Lower lobe of right lung (tissue), 2 donors: ENCODE measurements at places on chromosomes 16 and 17.
A peak's percentile ranks its signal among the peaks of the same experiment; 100 is the strongest.

GRCh38 chr17:65564793-65565192 lies 3.3 kb upstream of the AXIN2 start:
- no peak for DNase-seq

DNA sequence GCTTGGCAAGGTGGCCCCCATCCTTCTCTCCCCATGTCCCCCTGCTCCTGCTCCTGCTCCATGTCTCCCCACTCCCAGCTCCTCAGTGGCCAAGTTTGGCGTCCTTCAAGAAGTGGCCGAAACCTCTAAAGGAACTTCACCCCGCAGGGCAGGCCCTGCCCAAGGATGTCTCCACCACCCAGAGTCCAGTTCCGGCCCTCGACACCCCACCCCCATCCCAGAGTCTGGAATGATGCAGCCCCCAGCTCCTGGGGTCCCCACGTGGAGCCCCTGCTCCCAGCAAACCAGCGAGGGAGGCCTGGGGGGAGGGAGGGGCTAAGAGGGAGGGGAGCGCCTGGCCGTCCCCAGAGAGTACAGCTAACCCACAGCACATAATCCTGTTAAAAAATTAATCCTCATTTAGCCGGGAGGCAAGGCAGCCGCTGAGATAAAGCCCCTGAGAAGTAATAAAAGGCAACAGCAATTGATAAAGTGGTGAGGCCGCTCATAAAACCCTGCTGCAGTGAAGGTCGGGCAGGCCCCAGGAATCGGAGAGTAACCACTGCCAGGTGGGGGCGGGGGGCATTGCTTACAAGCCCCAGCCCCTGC lies 9.9 kb upstream of the ENPP7 start:
- DNase-seq: no peak

GRCh38 chr16:2233872-2234812 lies 2.1 kb upstream of the DNASE1L2 start:
- no peak for DNase-seq

DNA sequence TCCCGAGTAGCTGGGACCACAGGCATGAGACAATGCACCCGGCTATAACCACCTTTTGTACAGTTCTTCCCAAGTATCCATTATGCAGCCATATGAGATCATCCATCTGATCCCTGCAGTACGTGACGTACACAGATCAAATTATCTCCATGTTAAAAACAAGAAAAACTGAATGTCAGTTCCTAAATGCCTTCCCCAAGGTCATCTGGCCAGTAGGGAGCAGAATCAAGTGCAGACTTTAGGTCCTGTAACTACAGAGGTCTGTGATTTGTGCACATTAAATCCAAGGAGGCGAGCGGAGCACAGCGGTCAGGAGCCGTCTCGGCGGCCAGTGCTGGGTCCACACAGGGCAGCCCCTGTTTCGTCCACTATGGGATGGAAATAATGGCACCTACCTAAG lies 23.7 kb downstream of the ZCCHC14 start:
- DNase-seq: no peak

- peak; percentile 77 for DNase-seq
These were observed 28.8 kb downstream of the MPP2 start for GRCh38 chr17:43878260-43879175.

DNA sequence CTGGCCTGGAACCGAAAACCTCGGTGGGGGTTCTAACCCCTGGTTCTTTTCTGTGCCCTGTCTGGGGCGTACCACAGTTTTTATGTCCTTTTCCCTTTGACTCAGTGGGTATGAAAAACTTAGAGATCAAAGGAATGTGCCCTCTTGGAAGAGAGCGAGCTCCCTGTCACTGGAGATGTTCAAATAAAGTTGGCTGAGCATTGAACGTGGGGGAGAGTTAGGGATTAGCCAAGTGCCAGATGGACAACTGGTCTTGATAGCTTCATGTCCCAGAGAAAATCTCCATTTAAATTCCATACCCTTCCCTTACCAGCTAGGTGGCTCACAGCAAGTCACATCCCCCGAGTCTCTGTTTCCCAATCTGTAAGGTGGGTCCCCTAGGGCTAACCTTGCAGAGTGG lies 9.5 kb downstream of the ADGRG1 start:
- no peak for DNase-seq

- DNase-seq: peak; percentile 63
These were observed 30.9 kb downstream of the SOCS1 start for GRCh38 chr16:11224894-11225676.

DNA sequence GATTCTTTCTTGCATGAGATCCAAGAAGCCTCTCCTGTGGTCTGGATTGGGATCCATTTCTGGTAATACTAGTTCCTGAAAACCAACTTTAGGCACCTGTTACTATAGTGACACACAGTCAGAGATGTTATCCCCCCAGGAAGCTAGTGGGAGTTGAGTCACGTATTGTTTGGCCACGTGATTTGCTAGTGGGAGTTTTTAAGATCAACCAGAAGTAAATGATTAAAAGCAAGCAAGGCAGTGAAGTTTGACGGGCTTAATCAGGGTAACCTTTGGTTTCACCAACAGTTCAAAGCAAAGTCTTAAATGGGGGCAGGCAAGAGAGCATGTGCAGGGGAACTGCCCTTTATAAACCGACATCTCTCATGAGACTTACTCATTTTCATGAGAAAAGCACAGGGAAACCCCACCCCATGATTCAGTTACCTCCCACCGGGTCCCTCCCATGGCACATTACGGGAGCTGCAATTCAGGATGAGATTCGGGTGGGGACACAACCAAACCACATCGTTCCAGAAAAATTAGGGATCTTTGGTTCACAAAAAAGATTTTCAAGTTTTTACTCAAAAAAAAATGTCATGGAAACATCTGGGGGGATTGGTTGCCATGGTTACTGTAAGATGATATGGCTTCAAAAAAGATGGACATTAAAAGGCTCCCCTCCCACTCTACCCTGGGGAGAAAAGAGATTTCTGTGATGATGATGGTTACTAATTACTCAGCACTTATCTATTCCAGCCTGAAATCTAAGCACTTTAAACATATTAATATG lies 483.1 kb upstream of the ERCC4 start:
- DNase-seq: no peak

DNA sequence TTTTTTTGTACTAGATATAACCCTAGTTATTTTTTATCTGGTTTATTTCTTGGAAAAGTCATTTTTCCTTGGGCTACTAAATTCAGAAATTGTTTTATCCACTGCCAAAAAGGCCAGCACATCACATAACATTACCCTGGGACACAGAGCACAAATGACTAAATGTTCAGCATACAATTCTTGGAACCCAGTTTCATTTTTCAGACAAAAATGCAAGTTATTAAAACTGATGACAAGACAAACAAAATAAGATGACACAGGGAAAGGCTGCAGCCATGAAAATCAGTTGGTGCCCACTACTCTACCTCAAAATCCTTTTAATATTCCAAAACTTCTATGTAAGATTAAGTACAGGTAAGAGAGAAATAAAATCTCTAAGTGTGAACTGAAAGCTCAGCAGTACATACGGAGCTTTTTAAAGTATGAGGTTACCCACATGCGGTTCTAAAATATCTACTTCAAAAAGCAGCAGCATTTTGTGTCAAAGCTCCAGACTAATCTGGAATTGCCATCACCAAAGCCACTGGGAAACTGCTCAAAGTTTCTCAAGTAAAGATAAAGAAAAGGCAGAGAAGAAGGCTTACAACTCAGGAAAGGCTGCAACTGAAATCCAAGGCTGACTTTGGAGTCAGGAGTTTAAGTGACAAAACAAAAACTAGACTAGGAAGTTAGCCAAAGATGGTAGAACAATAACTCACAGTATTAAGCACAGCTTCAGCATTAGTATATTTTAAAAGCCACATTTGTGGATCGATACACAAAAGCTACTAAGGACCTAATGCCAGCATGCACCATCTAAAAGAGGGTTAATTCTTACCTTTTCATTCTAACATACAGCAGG lies 41.4 kb downstream of the AP1G1 start:
- no peak for DNase-seq

GRCh38 chr16:87086575-87086974 lies 230.6 kb downstream of the C16orf95 start:
- no peak for DNase-seq

DNA sequence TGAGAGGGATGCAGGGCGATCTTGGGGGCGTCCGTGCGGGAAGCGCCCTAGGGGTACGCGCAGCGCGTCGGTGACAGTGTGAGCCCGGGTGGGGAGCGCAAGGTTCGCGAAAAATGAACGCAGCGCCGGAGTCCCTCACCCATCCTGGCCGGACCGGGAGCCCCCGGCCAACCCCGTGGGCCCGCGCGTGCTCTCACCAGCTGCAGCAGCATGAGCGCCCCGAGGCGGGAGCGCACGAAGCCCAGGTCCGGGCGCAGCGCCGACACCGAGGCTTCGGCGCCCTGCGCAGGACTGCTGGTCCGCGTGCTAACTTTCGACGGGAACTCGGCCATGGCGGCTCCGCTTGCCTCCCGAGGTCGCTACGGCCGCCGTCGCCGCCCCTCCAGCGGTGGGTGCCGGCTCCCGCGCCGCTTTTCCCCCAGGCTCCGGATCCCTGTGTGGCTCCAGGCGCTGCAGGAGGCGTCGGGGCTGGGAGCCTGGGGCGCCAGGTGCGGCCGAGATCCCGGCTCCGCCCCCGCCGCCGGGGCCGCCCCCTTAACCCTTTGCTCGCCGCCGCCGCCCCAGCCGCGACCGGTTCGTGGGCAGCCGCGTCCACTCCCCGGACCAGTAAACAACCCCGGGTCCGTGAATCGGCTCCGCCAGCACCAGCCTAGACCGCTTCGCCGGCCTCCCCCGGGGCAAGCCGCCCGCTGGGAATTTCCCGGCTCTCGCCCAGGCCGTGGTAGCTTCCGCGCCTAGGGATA lies at the start of gene PLLP:
PLLP (minus strand) TSS at position 464 of the 743 bp plus-strand sequence; CDS start at position 332, 132 bp downstream.
- peak; percentile 69 for DNase-seq

- no peak for DNase-seq
These were observed 11.3 kb downstream of the CACNG4 start for GRCh38 chr17:66975614-66976378.

DNA sequence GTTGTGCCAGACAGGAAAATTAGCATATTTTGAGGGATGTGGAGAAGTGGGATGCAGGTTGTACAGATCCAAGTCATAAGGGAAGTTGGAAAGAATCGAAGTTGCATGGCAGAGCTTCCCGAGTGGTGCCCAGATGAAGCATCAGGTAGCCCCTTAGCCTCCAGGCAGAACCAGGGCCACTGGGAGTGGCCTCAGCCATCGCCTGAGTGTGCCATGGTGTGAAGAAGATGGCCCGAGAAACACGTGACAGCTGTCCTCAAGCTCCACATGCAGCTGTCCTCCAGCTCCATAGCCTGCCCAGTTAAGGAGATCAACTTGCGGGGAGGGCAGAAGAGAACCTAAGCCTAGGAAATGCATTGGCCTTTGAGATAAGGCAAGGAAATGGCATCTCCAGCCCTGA lies 33.5 kb downstream of the TMC6 start:
- DNase-seq: no peak

GRCh38 chr17:31882571-31882970 lies 18.9 kb downstream of the UTP6 start:
- no peak for DNase-seq

- DNase-seq: no peak
These were observed 99.8 kb upstream of the FOXF1 start for GRCh38 chr16:86410529-86410928.

GRCh38 chr16:46883353-46883689 lies 841 bp upstream of the GPT2 start:
- DNase-seq: no peak

GRCh38 chr17:59650642-59651041 lies 30.9 kb downstream of the CLTC start:
- no peak for DNase-seq

DNA sequence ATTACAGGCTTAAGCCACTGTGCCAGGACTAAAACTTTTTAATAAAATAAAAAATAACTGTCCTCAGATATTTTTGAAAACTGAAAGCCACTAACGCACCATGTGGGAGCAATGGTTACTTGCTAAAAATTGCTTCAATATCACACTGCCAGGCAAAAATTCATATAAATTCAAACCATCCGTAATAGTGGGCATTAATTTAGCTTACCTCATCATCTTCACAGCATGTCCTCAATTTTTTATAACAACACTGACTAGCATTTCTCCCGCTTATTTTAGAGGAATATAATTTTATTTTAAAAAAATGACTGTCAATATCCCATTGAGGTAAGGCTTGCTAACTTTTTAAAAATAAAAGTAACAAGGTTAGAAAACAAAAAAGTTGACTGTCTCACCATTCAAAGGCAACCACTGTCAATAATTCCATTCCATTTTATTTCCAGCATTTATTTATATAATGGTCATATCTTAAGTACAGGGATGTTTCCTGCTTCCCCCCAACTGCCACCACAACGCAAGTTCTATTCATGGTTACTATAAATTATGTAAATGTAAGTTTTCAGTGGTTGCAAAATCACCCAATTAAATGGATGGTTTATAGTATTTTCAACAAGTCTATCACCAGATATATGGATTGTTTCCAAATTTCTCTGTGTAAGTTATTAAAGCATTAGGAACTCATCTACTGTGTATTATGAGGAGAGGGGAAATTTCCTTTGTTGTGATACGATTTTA lies 25.4 kb downstream of the GSPT1 start:
- no peak for DNase-seq

DNA sequence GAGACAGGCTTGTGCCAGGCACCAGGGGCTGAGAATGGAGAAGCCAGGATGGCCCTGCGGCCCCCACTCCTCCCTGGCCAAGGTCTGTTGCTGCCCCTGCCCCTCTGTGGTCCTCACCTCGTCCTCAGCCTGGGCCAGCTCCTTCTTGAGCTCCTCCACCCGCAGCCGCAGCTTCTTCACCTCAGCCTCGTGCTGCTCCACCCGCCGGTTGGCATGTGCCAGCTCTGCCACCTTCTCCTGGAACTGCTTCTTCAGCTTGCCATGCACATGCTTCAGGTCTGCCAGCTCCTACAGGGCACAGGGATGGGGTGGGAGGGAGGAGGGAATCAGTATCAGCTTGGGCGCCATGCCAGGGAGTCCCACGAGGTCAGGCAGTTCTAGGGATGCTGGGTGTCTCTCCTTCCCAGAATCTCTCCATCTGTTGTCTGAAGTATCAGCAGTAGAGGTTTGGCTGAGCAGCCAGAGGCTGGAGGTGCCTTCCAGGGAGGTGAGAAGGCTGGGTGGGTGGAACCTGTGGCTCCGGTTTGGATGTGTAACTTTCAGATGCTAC lies 20.1 kb downstream of the CCDC102A start:
- DNase-seq: no peak

DNA sequence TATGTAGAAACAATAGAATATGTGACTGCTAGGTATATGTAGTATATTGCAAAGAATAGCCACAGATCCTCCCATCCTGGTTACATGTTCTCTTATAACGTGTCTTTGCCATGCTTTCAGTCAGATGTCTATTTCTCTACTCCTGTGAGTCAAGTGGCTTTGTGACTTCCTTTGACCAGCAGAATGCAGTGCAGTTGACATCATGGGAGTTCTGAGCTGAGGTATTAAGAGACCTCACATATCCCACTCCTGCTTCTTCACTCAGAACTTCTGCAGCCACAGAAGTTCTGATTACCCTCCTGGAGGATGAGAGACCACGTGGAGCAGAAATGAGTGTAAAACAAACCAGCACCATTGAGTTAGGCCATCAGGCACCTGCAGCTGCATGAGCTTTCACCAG lies 222.5 kb downstream of the PRKCA start:
- no peak for DNase-seq
